Left hindlimb (tissue), 1 donor: ENCODE measurements at places on chromosomes 4 and X.

- no peak for DNase-seq
Measured at GRCh38 chrX:44071847-44072551, 98.8 kb upstream of the NDP start.

DNA sequence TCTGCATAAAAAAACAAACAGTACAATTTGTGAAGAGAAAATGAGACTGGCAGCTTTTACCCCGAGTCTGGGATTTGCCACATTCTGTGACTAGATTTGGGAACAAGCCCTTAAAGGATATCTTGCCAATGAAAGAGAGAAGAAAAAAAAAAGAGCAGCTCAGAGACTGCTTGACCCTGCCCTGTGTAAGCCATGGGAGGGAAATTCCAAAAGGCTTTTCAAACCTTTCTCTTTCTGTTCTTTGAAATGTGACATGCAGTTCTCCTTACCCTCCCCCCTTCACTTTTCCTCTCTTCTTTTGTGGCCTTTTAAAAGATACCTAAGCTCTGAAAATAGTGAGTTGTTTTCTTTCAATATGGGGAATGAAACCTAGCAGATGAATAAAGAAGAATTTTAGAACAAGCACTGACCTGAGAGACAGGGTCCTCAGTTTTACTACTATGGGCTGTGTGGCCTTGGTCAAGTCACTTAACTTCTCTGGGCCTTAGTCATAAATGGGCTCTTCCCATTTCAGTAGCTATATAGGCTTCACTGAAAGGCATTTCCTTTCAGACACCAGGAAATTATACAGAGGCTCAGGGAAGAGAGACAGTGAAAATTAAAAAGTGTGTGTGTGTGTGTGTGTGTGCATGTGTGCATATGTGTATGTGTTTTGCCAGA is 5.1 kb downstream of the CCDC160 start:
- DNase-seq = no peak

DNA sequence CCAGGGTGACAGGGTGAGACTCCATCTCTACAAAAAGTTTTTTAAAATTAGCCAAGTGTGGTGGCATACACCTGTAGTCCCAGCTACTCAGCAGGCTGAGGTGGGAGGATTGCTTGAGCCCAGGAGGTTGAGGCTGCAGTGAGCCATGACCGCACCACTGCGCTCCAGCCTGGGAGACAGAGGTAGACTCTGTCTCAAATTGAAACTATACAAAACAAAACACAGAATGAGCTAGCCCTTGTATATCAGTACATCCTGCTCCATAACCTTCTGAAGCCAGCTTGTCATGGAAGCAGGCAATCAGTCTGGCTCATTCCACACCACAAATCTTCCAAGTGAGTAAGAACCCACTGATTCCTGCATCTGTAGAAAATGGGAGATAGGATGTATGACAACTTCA is 49.0 kb downstream of the CD99L2 start:
- DNase-seq = no peak

DNA sequence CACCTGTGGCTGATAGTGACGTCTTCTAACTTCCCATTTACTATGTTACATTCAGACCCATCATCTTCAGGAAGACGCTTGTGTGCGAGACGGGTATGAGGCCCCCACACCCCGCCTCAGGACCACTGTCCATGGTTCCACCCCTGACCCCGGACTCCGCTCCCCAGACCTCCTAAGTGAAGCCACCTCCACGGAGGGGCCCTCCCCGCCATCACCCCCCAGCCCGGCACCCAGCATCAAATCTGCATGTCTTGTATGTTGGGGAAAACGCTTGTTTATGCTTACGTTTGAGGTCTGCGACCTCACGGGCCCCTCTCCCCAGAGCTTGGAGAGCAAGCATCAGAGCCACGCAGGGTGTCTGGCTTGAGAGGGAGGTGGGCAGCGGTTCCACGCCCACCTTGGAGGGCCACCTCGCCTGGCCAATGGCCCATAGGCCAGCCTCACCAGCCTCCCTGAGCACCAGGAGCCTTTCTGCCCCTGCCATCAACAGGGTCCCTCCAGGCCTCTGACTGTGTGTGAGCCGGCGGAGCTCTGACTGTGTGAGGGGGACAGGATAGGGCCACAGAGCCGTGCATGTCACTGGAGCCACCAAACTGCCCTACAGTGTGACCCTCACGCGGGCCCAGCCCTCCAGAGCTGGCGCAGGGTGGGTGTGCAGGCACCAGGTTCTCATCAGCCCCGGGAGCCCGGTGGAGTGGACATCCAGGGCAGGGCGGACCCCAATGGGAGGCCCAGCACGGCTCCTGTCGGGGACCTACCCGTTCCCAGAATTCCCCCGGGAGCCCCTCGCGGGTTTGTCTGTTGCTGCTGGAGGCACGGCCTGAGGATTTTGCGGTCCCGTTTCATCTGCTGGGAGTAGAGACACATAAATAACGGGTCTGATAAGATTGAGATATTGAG is 88.4 kb upstream of the NKX1-1 start:
- DNase-seq = no peak

GRCh38 chr4:152565333-152565732 is 29.4 kb upstream of the FBXW7 start:
- DNase-seq = no peak

DNA sequence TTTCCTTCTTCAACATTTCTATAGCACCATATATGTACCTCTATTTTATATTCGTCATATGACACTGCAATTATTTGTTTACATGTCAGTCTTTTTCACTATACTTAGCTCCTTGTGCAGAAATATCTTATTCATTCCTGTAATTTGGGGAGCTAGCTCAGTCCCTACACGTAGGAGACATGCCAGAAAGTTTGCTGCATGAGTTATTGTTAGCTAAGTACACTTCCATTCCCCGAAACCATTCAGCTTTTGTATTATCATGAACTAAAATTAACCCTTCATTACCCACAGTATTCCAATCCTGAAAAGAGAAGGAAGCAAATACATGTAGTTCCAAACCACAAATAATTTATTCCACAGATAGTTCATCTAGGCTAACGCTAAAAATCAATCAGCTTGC is 10.2 kb downstream of the CBR4 start:
- DNase-seq = no peak

GRCh38 chr4:38046727-38047489 is 86.7 kb downstream of the PTTG2 start:
- no peak for DNase-seq

DNA sequence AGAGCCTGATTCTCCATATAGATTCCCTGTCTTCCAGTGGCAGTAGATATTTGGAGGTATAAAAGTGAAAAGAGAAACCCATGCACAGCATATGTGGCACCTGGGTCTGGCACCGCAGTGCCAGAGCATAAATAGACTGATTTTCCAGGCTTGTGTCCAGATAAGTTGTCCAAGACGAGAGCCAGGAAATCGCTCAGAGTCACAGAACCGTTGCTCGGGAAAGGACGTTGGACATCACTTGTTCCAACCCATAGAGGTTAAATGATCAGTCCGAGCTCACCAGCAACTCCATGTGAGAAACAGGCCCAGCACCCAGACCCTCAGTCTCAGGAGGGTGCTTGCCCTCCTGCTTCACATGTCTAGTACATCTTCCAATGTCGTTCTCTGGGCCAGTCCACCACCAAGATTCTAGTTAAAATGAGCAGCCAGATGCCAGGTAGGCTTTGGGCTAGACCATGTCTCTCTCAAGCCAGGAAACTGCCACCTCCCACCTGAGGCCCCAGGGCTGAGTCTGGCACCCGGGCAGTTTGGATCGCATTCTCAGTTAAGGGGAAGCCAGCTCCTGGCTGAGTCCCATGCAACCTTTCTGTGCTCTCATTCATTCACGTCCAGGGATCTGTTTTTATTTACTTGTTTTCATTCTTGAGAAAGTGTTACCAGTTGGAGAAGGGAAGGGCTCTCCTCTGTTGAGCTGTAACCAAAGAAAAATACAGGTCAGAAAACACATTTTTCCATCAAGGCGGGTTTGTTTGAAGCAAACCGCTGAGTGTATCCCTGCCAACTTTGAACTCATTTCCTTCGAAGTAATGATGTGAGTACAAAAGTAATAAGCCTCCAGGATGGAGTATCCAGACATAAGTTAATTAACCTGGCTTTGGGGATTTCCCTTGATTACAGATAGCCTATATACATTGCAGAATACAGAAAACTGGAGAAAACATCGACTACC is 91.7 kb downstream of the PHOX2B start:
- DNase-seq = peak; percentile 65

GRCh38 chr4:80185787-80186548 is 11.3 kb upstream of the PRDM8 start:
- no peak for DNase-seq

- no peak for DNase-seq
Measured at GRCh38 chr4:154294652-154295350, 196.8 kb downstream of the DCHS2 start.

- DNase-seq = no peak
Measured at GRCh38 chr4:14091966-14092365, 464.4 kb upstream of the BOD1L1 start.

GRCh38 chrX:12080265-12080664 is 58.0 kb upstream of the FRMPD4 start:
- no peak for DNase-seq

- DNase-seq = no peak
Measured at GRCh38 chr4:41301137-41301536, 44.4 kb downstream of the UCHL1 start.

GRCh38 chr4:85177679-85178078 is 211.2 kb upstream of the WDFY3 start:
- DNase-seq = no peak

DNA sequence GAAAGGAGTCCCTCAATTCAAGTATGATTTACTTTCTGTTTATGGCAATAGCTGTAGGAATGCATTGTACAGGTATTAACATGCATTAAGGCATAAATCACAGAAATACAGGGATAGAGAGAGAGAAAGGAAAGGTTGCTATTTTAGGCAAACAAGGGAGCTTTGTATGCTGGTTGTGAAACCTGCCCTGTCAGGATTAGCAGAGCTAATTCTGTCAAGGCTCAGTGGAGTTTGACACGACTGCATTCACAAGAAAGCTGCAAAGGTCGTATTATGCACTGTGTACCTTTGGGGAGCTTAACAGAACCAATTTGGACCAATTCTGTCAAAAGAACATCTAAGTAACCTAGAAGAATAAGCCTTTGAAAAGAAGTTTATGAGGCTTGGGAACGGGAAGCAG is 239.3 kb downstream of the GRIA2 start:
- DNase-seq = no peak

DNA sequence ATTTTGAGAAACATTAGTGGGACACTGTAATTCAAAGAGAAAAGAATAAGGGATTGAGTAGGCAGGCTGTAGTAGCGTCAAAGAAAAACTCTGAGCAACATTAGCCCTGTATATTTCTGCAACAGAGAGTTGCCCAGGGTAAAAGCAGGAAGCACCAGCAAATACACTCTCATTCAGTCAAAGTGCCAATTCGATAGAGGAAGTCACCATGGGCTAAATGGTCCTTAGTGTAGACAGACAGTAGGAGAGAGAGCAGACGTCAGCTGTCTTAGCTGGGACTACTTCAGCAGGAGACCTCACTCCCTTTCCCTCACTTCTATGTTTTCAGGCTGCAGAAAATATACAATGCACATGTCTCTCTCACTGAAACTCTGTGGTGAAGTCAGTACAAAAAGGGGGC is 2073.8 kb upstream of the TENM3 start:
- DNase-seq = no peak

- DNase-seq = no peak
Measured at GRCh38 chr4:99013884-99014523, 18.5 kb downstream of the METAP1 start.

- DNase-seq = no peak
Measured at GRCh38 chr4:69717778-69718177, 42.6 kb downstream of the SULT1B1 start.

DNA sequence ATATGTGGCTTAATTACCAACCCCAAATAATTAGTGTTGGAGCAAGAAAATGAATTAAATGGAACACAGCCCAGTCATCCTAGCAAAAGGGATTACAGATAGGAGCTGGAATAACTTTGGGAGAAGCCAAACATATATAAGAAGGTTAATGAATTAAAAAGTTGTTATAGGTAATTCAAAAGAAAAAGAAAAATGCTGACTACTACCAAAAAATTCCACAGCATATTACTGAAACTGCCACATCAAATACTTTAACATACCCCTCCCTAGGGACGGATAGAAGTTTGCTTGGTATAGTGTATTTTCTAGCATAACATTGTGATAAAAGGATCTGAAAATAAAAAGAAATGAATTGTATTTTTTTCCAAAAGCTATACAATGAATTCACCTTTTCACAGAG is 99.5 kb downstream of the ENOX2 start:
- DNase-seq = no peak

DNA sequence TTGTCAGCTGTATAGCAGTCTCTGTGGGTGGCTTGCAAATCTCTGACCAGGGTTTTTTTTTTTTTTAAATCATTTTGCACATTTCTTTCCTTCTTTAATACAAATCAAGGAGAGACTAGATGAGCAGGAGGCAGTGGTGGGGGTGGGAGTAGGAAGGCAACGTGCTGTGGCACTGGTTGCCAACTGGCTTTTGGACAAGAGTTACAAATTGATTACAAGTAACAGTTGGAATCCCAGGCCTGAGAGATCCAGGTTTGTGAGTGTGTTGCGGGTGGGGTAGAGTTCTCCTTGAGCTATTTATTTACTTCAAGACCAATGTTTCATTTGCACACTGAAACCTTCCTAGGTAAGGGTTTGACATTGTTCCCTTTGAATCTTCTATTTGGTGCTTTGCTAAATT is 325.3 kb downstream of the AFF2 start:
- DNase-seq = no peak

- DNase-seq = no peak
Measured at GRCh38 chr4:7055111-7055989, 12.2 kb downstream of the TADA2B start.

GRCh38 chr4:2965262-2965661 is 1.9 kb downstream of the GRK4 start:
- no peak for DNase-seq

- no peak for DNase-seq
Measured at GRCh38 chr4:120688791-120689190, 233.7 kb downstream of the PRDM5 start.

DNA sequence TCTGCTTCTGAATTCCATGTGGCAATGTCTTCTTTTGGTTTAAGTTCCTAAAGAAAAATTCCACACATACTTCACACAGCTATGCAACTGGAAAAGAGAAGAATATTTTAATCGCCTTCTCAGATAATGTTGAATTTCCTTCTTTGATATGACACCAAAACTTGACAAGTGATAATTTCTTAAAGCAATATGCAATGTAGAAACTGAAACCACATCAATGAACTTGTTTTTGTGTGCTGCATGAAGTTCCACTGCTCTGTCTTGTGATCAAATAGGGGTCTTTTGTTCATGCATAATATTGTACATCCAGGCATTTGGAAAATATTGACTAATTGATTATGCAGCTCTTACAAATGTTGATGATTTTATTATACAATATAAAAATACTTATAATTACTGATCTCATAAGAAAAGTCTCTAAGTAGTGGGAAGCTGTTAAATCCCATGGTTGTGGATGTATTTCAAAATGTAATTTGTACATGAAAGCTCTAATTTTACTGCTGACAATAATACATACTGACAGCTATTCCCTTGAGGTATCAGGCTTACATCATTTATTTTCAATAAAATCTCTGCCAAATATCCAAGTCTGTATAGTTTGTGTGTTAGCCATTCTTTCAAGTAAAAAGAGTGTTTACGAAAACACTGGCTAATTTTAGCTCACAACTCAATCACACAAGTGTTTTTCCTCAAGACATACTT is 56.5 kb downstream of the AGA start:
- DNase-seq = no peak

GRCh38 chrX:18390941-18391538 is 34.4 kb upstream of the CDKL5 start:
- DNase-seq = no peak

- DNase-seq = no peak
Measured at GRCh38 chr4:176286728-176287127, 17.7 kb upstream of the ASB5 start.
